CD4-positive, CD25-positive, alpha-beta regulatory T cell (primary cell): ENCODE measurements at places on chromosomes 11 and 22.

DNA sequence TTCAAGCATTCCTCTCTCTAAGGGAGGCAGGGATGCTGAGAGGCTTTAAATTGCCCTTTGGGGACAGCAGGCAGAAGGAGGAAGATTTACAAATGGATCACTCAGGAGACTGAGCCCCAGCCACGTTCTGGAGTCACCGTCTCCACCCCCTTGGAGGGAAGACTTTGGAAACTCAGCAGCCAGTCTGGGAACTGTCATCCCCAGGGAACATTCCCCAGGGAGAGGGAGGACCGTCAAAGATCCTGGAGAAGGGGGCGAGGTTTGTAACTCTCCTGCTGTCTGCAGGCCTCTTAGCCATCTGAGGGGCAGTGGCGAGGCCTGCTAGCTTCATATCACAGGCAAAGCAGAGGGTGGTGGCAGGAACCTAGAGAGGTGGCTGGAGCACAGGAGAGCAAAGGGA lies 56.1 kb upstream of the SLC22A12 start:
- no peak for DNase-seq

GRCh38 chr11:100682247-100682969 lies 4.7 kb upstream of the ARHGAP42 start:
- no peak for DNase-seq

- no peak for DNase-seq
These were observed 1.9 kb downstream of the TMEM134 start for GRCh38 chr11:67466962-67467771.

- no peak for DNase-seq
These were observed 70.7 kb upstream of the CCDC179 start for GRCh38 chr11:22930816-22931594.

- DNase-seq = peak; percentile 97
These were observed 6.5 kb upstream of the APOBEC3H start for GRCh38 chr22:39090426-39091064.

- DNase-seq = no peak
These were observed 20.6 kb downstream of the MRPL23 start for GRCh38 chr11:1967641-1968225.

- DNase-seq = no peak
These were observed 3.1 kb downstream of the SLC29A2 start for GRCh38 chr11:66368484-66368883.

GRCh38 chr11:11996321-11997048 lies 11.9 kb downstream of the DKK3 start:
- no peak for DNase-seq

DNA sequence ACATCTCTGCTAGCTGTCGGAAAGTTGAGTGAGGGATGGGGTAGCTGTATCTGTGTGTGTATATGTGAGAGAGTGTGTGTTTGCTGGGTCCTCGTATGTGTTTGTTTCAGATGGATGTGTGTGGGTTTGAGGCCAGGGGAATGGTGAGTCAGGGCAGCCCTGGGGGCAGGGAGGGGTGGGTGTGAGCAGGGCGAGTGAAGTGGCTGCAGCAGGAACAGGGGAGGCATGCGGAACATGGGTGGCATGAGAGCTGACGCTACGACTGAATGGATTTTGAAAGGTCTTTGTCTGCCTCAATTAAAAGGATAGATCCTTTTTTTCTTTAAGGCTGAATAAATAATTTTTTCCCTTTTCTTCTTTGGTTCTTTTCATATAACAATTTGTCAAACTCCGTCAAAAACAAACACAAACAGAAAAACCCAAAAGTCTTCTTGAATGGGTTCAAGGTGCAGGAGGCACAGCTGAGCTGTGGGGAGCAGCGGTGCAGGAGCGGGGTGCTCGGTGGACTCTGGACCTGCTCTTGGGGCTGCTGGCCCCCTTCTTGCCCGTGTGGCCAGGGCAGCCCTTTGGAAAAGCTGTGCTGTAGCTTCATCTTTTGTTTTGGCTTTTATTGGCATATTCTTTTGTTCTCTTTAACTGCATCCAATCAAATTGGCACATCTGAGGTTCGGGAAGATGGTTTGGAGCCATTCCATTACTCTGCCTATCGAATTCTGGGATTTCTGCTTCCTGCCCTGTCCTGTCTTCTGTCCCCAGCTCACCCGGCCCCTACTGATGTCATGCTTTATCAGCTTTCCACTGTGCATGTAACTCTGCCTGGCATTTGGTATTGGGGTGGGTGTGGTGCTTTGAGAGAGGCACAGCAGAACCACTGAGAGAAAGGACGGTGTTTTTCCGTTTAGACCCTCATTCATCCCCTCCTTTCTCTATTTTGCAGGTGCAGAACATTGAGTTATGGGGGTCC lies 80.1 kb downstream of the ADAMTS15 start:
- DNase-seq = no peak

GRCh38 chr11:111792314-111792713 lies 26.1 kb upstream of the PPP2R1B start:
- DNase-seq = no peak

DNA sequence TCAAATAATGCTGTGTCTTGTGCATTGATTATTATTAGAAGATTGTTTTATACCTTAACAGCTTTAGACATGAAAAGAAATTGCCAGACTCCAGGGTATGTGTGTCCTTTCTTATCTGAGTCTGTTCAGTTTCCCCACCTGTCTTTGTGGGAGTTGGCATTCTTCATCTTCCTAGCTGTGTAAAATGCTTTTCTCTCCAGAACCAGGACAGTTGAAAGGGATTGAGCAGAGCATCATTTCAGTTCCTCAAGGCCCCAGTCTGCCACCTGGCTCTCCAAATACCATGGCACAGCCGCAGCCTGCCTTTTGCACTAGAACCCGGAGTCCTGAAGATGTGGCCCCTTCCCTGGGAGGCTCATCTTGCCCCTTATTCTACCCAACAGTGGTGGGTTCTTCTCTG lies 851.9 kb downstream of the NTM start:
- no peak for DNase-seq

- DNase-seq = peak; percentile 56
These were observed 6.0 kb upstream of the SUSD2 start for GRCh38 chr22:24175160-24175808.

GRCh38 chr11:86192519-86193257 lies 51.9 kb upstream of the EED start:
- DNase-seq = no peak

GRCh38 chr22:17167486-17167885 lies 8.4 kb upstream of the HDHD5 start:
- DNase-seq = no peak

GRCh38 chr11:95680169-95680929 lies 109.2 kb downstream of the FAM76B start:
- no peak for DNase-seq

- DNase-seq = peak; percentile 19
These were observed 54.7 kb downstream of the GRAMD4 start for GRCh38 chr22:46674906-46675305.

- DNase-seq = no peak
These were observed 86.8 kb downstream of the NECTIN1 start for GRCh38 chr11:119641983-119642745.

DNA sequence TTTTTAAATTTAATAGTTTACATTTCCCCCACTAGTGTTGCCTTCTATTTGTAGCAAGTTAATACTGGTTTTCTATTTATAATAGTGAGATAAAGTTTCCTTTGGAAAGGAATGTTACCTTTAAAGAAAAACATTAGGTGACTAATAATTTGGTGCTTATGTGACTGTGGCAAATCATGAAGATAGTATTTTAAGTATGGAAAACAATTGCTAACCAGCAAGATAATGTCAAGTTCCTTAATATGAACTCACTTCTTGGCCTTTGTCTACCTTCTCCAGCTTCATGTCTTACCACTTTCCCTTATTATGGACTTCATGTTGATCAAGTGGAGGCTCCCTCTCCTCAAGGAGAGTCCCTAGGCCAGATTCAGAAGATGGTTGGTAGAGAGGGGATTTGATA lies 27.2 kb downstream of the ARHGEF12 start:
- DNase-seq = no peak

DNA sequence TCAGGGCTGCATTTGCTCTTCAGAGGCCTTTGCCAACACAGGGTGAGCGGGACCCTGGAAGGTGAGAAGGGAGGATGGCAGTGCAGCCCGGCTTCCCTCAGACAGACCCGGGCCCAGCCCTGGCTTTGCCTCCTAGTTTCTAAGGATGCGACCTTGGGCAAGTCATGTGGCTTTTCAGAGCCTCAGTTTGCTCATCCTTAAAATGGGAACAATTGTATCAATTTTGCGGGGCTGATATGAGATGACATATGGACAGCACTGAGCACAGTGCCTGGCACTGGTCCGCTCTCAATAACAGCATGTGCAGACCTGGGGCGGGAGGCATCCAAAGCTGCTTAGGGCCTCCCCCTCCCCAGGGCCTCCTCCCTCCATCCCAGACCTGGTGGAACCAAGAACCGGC lies 74.7 kb upstream of the THY1 start:
- DNase-seq = no peak

- DNase-seq = no peak
These were observed 242.4 kb downstream of the FAM76B start for GRCh38 chr11:95547186-95547585.

GRCh38 chr22:37449331-37450001 lies 22.2 kb upstream of the ELFN2 start:
- no peak for DNase-seq

GRCh38 chr22:43088627-43088983 lies 586 bp downstream of the TTLL1 start:
- DNase-seq = no peak

GRCh38 chr22:42270176-42270509 lies 310 bp downstream of the TCF20 start:
- no peak for DNase-seq

- DNase-seq = no peak
These were observed 3.8 kb upstream of the WNT7B start for GRCh38 chr22:45980761-45981160.

DNA sequence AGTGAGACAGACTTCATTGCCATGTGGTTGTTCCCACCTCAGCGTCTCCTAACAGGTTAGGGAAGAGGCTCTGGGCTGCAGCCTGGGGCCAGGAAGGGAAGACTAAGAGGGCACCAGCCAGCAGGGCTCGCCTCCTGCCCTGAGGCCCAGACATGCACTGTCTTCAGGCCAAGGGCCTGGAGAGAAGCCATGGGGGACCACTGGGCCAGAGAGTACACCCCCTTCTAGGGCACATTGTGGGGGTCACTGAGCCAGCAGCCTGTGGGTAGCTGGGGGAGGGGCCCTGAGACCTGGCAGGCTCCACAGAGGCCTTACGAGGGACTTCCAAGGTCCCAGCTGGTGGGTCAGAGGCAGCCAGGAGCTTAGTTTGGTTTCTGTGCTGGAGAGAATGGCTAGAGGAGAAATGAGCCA lies 25.0 kb upstream of the MYRF start:
- no peak for DNase-seq

- no peak for DNase-seq
These were observed 15.8 kb upstream of the TCF20 start for GRCh38 chr22:42286205-42286604.

GRCh38 chr11:87957961-87958360 lies 217.3 kb downstream of the RAB38 start:
- DNase-seq = no peak

- no peak for DNase-seq
These were observed 1.2 kb upstream of the FCHSD2 start for GRCh38 chr11:73143126-73143838.

DNA sequence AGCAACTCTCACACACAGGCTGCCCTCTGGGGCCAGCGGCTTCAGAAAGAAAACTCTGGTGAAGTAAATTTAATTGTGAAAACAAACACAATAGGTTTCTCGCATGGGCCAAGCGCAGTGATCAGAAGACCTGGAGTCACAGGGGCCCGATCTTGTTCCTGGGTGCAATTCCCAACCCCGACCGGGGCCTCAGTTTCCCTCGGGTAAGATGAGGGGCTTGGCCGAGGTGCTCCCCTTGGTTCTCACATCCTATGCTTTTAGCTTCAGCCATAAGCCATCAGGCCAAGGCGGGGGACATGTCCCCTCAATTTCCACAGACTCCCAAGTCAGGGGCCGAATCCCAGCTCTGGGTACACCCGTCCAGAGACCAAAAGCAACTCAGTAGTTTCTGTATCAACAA lies 11.5 kb downstream of the PHF21B start:
- DNase-seq = no peak
